ENCODE measurements at places on chromosomes 3 and 15.

DNA sequence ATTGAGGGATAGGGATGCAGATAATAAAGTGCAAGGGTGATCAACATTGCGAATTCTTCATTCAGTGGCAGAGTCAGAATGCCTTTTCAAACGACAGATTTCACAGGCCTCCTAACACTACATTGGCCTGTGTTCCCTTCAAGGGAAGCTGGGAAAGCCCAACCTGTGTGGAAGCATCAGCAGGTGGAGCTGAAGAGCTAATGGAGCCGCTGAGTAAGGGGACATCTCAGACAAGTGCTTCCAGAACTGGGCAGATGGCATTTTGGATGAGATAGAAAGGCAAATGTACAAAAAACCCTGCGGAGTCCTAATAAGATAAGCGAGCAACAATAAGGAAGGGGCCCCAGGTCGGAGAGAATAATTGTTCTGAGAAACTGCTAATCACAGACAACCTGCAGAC is 8.5 kb upstream of the SLC24A5 start:
- DNase-seq: no peak

DNA sequence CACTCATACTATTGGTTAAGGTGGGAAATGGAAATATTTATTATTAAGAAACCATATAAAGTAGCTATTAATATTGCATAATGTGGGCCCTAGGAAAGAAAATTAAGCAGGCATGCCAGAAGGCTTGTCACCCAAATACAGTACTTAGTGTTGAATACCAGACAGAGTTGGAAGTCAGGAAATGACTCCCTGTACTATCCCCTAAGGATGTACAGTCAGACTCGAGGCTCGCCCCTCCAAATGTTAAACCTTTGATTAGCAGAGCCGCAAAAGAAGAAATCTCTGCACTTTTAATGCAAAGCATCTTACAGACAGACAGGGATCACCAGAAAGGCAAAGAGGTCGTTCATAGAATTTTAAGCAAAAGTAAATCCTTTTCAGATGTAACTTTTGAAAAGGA is 11.3 kb upstream of the RBSN start:
- DNase-seq: no peak

DNA sequence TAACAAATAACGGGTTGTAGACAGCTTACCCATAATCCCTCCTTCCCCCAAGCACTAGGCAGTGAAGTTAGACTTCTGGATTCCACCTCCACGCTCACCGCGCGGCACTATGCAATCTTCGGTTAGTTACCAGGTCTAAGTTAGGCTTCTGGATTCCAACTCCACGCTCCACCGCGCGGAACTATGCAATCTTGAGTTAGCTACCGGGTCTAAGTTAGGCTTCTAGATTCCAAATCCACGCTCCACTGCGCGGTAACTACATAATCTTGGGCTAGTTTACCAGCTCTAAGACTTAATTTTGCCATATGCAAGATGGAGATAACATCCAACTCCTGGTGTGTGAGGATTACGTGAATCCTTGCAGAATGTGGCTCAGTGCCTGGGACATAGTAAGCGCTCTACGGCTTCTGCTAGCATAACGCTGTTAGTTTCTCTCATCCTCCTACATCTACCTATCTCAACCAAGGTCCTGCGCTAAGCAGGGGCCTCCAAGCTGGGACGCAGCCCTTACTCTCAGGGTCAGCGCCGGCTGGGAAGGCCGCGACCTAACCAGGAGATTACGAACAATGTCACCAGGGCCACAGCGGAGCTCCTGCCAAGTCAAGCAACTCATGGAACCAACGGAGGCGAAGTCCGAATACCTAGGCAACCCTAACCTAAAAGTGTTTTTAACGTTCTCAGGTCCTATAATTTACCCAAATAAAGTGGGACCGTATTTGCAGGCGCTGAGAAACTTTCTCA is 497 bp upstream of the RPLP1 start:
- peak; percentile 64 for DNase-seq

DNA sequence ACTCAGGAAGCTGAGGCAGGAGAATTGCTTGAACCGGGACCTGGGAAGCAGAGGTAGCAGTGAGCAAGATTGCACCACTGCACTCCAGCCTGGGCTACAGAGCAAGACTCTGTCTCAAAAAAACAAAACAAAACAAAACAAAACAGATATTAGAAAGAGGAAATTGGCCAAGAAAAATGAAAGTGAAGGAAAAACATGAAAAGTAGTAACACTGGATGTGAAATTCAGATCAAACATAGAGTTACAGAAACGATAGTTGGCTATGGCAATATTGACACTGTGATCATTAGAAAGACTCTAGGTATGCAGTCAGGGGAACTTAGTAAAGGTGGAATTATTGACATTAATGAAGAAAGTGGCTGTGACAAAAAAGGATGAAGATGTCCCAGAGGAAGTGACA is 13.2 kb upstream of the TIPARP start:
- DNase-seq: no peak

DNA sequence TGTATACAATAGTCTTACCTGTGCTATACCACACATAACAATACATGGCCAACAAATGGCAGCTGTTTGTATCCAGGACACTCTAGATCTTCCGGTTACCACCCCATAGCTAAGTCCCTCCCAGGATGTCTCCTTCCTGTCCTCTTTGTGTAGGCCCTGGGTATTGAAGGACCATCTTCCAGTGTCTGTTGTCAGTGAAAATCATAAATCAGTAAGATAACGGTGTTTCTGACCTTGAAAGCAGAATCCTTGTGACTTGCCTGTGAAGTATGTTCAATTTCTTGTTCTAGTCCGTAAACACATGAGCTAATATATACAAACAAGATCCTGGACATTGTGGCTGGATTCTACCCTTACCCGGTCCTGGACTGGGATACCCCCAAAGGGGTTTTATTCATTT is 462.8 kb downstream of the NTRK3 start:
- DNase-seq: no peak

All from right cardiac atrium (tissue), 5 donors.